ENCODE measurements at places on chromosomes 6 and 20.

DNA sequence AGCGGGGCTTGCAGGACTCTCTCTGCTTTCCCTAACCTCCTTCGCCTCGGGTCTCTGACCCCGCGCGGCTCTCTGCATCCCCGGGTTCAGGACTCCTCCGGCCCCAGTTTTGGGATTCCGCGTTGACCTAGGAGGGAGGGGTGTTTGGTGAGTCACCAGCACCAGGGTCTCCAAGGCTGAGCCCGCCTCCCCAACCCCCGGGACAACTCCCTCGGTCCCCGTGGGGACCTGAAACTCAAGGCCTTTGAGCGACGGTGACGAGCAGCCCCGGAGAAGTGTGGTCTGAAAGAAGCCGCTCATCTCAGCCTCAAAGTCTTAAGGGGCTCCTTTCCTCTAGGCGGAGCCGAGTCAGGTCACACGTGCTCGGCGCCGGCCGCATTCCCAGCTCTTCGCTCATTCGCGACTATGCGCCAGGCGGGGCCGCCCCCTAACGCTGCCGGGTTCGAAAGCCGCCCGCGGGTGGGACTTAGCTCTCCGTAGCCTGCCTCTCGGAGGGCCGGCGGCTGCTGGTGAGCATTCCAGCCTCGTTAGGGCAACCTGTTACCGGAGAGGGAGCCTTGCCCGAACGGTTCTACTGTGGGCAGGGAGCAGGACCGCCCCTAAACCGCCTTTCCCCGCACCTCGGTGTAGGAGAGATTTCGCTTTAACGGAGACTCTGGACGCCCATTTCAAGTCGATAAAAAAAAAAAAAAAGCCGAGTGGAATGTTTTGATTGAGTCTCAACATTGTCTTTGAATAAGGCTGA lies 3.0 kb upstream of the PRDM13 start:
- DNase-seq = no peak

- no peak for DNase-seq
These were observed 271.3 kb downstream of the ESR1 start for GRCh38 chr6:152078804-152079203.

DNA sequence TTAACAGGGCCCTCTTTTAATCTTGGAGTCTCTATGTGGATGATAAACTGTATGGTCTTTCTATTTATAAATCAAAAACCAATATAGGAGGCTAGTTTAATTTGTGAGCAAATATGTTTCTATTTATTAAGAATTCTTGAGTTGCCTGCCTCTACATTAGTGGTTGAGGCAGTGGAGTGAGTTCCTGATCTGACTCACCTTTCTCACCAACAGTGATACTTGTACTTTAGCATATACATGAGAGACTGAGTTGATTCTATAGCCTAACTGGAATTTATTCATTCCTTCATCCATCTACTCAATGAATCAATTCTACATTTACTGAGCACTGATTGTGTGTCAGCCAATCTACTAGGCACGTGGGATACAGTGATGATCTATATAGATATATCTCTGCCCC lies 126.9 kb downstream of the TRMT11 start:
- no peak for DNase-seq

DNA sequence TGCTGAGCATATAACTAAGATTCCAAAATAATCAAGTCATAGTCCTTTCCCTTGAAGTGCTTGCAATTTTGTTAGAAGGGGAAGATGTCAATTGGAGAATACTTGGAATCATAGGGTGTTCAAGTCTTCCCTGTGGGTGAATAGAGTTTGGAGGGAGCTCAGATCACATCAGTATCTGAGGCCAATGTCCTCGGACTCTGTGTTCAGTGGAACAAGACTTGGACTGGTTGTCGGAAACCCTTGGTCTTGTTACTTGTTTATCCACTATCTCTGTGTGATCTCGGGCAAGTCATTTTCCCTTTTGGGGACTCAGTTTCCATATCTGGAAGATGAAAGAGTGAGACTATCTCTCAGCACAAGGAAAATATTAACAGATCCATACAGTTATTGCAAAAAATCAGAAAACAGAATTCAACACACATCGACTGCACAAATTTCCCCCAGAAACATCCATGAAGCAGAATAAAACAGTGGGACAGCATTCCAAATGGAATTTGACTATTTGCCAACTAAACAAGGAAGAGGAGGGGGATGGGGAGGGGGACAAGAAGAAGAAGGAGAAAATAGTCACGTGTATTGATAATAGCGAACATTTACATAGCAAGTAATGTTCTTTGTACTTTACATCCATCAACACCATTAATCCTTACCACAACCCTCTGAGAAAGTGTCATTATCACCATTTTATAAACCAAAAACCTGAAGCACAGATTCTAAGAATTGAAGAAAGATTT lies 3.9 kb upstream of the EDEM2 start:
- no peak for DNase-seq

GRCh38 chr20:51700809-51701285 lies 67.3 kb downstream of the ATP9A start:
- DNase-seq = peak; percentile 59

- no peak for DNase-seq
These were observed 16.8 kb upstream of the SIRPG start for GRCh38 chr20:1674361-1674760.
